Hepatic stellate cell (primary cell): ENCODE measurements at places on chromosomes 4 and X.
A peak's percentile ranks its signal among the peaks of the same experiment; 100 is the strongest.

DNA sequence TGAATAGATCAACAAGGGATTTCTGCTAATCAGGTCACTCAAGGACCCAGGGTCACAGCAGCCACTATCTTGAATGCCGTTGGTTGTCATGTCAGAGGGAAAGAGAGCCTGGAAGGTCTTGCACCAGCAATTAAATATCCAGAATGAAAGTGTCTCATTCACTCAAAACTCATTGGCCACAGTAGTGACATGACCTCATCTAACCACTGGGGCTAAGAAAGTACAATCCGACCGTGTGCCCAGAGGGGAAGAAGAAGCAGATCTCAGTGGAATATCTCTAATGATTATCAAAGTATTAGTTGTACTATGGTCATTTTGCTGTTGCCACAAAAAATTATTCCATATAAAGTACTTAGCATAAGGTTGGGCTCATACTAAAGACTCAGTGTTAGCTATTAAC lies 210.0 kb downstream of the QDPR start:
- DNase-seq: no peak

- DNase-seq: no peak
Observed at GRCh38 chr4:154366956-154367355, 124.6 kb downstream of the DCHS2 start.

- DNase-seq: no peak
Observed at GRCh38 chr4:115274545-115274944, 161.1 kb upstream of the NDST4 start.

DNA sequence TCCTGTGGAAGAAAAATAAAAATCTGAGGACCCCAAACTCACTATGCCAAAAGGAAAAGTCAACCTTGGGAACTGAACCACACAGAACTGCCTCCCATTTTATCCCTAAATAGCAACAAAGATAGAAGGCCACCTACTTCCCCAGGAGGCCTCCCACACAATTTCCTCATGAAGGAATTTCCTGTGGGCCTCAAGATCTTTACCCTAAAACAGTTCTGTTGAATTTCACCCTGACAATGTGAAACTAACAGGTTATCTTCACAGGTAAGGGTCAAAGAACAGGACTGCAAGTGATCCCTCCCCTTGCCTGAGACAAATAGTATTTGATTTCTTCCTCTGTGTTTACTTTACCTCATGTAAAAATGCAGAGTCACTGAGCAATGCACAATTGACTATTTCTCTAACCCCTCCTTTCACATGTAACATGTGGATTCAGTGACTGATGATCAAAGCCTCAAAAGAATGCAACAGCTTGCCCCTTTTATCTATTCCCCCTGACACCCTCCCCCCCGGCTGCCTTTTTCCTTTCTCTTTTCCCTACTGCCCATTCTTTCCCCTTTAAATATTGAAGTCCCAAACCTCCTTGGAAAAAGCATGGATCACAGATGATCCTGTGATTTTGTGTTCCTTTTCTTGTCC lies 33.3 kb downstream of the MEPE start:
- no peak for DNase-seq

DNA sequence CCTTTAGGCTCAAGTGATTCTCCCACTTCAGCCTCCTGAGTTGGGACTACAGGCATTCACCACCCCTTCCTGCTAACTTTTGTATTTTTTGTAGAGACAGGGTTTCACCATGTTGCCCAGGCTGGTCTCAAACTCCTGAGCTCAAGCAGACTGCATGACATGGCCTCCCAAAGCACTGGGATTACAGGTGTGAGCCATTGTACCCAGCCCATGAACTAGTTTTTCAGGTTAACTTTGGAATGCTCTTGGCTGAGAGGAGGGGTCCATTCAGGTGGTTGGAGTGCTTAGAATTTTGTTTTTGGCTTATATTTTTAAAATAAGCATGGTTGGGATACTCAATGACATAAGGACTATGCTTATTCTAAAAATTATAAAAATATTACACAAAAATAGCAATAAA lies 355.7 kb upstream of the MAGEB16 start:
- no peak for DNase-seq

DNA sequence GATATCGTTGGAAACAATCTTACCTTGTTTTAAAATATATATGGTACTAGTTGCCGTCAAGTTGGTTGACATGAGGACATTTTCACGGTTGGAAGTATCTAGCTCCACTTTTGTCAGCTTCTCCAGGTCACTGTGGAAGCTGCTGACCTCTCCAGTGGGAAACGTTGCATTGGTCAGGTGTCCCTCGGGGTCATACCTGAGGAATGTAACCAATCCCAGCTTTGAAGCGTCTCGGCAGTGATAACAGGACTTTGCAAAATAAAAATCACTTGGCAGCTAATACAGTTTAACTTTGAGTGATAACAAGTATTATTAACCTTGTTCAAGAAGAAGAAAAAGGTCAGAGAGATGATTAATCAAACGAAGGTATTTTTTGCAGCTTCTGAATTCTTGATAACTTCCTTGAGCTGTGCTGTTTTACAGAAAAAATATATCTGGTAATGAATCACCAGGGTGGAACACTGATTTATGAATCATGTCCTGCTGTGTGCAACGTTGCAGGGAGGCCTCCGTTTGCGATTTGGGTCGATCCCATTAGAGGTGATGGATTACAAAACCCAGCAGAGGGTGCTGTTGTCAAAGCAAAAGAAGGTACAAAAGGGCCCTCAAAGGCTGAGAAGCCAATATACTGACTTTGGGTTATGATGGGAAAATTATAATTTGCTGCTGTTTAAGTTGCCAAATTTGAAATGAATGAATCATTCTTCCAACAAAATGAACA lies 60.1 kb downstream of the SH2D1A start:
- DNase-seq: peak; percentile 66

DNA sequence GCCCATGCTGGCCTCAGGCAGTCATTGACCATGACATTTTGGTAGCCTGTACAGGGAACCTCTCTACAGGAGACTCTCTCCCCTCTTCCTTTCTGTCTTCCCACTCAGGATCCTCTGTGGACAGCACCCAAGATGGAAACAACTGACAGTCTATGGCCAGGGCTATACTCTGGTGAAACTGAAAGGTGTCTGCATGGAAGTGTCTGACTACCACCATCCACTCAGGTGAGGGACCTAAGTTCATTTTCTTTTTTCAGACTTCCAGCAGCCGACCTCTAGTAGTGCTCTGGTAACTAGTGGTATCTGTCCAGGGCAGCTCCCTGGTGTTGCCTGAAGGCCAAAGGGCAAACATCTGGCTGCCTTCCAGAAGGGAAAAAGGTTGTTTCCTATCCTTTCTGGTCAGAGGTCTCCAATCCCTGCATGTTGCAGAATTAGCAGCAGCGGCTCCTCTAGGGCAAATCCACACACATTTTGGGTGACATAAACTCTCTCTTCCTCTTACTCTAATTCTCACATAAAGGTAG lies 804.5 kb downstream of the C4orf33 start:
- DNase-seq: no peak

DNA sequence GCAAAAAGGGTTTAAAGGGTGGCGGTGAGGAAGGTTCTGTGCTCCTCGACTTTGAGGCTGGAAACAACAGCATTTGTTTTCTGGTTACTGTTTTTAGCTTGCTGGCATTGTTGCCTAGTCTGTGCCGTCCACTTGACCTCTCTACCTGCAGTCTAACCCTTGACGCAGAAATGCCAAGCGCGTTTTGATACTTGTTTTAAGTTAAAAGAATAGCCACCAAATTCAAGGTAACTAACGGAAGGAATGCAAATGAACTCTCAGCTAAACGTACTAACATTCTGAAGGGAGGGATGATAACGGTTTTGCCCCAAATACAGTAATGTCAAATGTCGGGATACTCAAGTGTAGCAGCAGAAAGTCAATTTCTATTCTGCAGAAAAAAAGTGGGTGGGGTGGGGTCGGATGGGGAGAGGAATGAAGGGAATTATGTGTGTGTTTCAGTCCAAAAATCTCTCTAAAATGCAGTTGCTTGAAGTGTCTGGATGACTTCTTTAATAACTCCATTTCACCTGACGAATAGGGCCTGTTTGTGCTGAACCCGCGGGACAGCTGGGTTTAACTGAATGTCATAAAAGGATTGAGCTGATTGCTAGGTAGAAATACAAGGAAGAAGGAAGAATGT lies 3.4 kb upstream of the NKX6-1 start:
- DNase-seq: no peak

DNA sequence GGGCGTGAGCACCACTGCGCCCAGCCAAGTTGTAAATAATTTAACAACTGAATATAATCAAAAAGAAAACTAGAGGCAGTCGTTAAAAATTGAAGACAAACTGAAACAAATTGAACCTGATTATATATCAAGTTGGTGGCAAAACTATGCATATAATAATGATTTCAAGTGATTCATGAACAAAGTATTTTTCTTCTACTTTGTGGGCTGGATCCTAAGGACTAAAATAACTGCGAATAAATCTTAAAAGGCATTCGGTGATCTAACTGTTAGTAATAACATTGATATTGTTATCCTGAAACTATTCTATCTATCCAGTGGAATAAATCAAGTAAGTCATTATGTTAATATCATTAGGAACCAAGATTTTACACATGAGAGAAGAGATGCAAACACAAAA lies 21.2 kb upstream of the USP9X start:
- DNase-seq: no peak

- DNase-seq: no peak
Observed at GRCh38 chrX:148552775-148553174, 52.4 kb downstream of the AFF2 start.

- no peak for DNase-seq
Observed at GRCh38 chrX:83759872-83760271, 101.1 kb upstream of the CYLC1 start.

DNA sequence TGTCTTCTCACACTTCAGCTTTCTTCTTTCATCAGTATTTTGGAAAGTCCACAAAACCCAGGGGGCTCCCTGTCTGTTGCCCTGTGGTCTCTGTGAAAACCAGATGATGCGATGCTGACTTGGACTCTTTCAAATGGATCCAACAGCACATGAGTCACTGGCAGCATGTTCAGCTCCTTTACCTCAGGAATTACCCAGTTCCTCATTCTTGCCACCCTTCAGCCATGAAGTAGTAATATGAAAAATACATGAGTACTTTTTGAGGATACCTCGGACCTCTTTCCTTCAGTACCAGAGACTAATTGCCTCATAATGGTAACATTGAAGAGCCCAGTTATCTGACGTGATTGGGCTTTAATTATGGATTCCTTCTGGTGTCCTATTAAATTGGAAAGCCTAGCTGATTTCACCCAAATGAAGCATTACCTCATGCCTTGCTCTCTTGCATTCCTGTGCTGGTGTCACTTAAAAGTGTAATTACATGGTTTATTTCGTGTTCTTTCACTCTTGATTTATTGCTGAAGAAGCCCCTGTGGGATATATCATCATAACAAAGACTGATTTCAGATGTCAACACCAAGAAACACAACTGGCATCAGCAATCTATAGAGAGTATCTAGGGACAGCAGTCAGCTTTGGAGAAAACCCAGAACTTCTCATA lies 63.4 kb downstream of the NFKB1 start:
- DNase-seq: no peak

DNA sequence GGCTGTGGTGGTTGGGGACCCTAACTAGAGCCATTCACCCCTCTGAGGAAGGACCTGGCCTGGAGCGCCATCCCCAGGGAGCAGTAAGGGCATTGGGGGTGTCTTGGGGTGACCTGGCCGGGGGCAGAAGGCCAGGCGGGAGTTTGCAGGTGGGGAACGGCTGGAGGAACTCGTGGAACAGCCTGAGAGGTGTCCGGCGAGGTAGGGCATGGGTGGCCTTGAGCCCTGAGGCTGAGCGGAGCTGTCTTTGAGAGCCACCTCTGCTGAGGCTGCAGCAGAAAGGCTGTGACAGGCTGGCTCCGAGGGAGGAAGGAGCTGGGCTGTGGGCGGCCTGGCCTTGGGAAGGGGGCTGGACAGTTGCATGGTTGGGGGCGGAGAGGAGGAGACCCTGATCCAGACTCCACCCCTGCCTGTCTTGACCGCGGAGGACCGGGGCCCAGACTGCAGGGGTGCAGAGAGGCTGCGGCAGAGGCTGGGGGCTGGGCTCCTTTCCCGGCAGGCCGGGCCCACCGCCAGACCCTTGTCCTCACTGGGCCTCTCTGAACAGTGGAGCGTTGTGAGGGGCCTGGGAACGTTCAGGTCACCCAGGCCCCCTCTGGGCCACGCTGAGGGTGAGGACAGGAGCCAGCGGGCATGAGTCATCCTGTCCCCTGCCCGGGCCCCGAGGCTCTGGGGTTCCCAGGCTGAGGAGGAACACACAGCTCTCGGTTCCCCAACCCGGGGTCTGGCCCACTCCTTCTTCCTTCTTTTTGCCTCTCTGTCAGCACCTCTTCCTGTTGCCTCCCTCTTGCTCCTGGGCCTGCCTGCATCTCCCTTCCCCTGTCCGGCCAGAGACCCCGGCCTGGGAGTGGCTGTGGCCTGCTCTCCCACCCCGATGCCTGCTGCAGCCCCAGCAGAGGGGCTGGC lies 8.1 kb downstream of the SH3BP2 start:
- DNase-seq: no peak

DNA sequence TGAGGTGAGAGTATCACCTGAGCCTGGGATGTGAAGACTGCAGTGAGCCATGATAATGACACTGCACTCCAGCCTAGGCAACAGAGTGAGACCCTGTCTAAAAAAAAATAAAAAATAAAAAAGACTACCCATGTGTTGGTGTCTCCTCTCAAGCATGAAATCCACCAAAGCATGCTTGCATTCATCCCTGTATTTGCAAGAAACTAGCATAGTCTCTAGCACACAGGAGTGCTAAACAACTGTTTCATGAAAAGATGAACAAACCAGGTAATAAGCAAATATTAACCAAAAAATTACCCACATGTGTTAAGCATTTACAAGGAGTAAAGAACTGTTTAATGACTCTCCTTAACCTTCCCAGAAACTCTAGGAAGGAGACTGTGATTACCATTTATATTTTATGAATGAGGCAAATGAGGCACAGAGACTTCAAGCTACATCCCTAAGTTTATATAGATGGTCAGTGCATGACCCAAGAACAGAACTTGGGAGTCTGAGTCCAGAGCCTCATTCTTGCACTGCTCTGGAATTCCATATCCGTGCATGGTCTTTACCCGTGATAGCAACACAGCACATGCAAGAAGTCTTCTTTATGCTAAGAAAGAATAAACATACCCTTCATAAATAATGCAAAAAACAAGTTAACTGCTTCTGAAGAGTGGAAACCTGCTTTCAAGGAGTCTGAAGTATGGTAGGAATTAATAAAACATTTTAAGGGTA lies 186.1 kb upstream of the STS start:
- DNase-seq: no peak

GRCh38 chrX:10178866-10179463 lies 22.2 kb downstream of the CLCN4 start:
- DNase-seq: no peak

DNA sequence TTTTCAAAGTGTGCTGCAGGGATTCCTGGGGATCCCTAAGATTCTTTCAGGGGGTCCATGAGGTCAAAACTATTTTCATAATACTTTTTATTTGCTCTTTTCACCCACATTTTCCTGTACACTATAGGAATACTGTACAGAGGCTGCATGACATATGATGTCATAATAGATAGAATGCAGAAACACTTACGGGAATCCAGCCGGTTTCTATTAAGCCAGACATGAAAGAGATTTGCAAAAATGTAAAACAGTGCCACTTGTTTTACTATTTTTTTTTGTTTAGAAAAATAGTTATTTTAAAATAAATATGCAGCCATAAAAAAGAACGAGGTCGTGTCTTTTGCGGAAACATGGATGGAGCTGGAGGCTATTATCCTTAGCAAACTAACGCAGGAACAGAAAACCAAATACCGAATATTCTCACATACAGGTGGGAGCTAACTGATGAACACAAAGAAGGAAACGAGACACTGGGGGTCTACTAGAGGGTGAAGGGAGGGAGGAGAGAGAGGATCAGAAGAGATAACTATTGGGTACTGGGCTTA lies 5.0 kb downstream of the ZFX start:
- no peak for DNase-seq
